NCI-H524 treated with DMSO at 0.1 percent for 48 hours (cell line): ENCODE measurements at places on chromosomes 5 and 9.

DNA sequence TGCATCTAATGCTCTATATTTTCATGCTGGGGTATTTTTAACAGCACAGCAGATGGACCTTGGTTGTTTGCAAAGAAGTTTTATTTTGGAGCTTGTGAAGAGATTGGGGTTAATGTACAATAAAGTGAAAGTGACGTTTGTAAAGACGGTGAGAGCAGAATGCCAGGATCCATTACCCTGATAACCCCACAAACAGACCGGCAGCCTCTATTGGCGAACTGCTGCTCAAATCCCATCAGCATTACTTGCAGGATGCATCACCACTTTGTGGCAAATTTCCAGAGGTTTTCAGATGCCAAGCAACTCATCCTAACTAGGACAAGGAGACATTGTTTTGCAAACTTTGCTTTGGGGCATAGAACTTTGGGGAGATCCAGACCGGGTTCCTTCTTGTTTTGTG lies 383.3 kb upstream of the ZNF462 start:
- no peak for DNase-seq

- DNase-seq = no peak
These were observed 176.0 kb downstream of the FGF18 start for GRCh38 chr5:171595401-171595800.

- no peak for DNase-seq
These were observed 165.3 kb downstream of the MAN2A1 start for GRCh38 chr5:109855056-109855455.

DNA sequence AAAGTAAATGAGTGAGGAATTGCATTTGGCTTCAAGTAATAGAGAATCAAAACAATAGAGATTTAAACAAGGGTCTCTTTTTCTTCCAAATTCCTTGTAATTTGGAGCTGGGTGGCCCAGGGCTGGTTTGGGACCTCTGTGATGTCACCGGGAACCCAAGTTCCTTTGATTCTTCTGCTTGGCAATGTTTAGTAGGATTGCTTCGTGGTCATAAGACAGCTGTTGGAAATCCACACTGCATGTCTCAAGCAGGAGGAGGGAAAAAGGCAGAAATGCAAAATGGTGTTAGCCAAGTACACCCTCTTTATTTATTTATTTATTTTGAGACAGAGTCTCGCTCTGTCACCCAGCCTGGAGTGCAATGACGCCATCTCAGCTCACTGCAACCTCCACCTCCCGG lies 72.6 kb upstream of the IL12B start:
- no peak for DNase-seq

DNA sequence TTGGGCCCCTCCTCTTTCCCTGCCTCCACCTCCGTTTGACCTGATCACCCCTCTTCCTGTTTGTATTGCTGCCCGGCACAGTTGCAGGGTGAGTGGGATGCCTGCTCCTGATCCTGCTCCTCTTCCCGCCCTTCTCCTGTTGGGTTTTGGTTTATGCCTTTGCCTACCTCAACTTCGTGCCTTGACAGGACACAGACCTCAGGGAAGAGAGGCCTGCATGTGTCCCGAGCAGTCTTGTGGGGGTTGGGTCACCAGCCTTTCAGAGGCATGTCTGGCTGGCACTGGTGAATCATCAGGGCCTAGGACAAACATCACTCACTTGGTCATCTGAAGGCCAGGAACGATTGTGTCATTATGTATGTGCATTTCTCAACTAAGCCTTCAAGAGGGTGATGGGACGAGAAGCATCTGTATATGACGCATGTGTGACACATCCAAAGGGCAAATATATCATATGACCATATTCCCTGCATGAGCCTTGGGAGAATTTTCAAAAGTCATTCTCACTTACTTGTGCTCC lies 56.9 kb downstream of the NPR3 start:
- DNase-seq = no peak

DNA sequence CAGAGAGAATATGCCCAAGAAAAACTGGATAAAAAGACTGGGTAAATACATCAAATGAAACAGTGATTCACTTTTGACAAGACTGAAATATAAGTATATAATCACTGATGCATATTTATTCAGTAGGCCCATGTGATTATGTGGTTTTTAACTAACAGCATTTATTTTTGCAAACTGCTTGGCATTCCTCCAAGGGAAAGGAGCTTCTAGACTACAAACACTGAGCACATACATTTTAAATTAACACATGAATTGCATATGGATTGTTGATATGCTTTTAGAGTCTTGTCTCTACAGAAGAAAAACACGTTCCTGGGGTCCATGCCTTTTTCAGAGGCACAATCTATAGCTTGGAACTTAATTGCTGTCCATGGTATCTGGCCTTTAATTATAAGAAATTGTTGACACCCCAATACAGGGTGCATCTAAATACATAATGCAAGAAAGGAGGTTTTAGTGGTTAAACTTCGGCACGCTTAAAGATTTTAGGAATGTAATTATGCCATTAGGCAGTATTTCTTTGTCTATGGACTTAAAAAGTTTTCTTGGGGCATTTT lies 6.9 kb upstream of the MEIKIN start:
- no peak for DNase-seq

DNA sequence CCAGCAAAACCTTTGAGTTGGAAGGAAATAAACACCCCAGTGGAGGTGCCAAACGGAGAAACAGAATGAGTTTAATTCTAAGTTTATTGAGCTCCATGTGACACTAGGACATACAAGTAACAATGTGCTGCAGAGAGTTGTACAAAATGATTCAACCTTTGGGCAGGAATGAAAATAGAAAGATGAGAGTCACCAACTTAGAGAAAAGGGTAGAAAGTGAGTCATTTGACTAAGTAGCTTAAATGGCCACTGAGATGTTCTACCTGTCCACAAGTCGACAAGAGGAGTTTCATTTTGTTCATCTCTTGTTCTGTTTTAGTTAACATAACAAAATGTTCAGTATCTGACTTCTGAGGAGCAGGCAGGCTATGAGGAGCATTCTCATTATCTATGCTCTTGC lies 284.7 kb downstream of the NR2F1-AS1 start:
- DNase-seq = no peak

GRCh38 chr5:22908129-22908528 lies 55.0 kb upstream of the CDH12 start:
- DNase-seq = no peak
